Activated CD8-positive, alpha-beta T cell treated with anti-CD3 and anti-CD28 coated beads, Interleukin-2, amount 10 ng/mL, durations not matched to agents 7 days and 5 days (primary cell): ENCODE measurements at places on chromosomes 3 and 15. TPM values are rescaled to one million over a fixed set of nuclear protein-coding genes. Genes with fewer than 3 reads are reported as not detected.

- H3K27me3 ChIP-seq = peaks cover 7% of the 10 kb centered on the region
- H3K36me3 ChIP-seq = no peaks in the 10 kb centered on the region
- no peaks in the 10 kb centered on the region for H3K4me1 ChIP-seq
- H3K27ac ChIP-seq = no peak within 1 kb of the TSS
- no peak for DNase-seq
- no peak within 1 kb of the TSS for H3K4me3 ChIP-seq
Measured at GRCh38 chr3:149377408-149378364, at the start of gene TM4SF1. TSS of gene TM4SF1 (minus strand) at chr3:149377649. CDS start at chr3:149377547, 102 bp downstream.

DNA sequence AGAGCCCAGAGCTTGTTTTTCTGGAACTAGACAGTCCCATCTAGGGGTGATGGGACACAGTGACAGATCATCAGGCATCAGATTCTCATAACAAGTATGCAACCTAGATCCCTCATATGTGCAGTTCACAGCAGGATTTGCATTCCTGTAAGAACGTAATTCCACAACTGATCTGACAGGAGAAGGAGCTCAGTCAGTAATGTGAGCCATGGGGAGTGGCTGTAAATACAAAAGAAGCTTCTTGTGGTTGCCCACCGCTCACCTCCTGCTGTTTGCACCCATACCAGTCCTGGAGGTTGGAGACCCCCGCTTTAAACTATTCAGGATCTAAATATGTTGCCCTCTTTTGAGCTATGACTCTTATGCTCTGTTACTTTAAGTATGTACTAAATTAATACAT is 167.3 kb downstream of the ALCAM start:
- no peaks in the 10 kb centered on the region for H3K4me1 ChIP-seq
- no peaks in the 10 kb centered on the region for H3K27me3 ChIP-seq
- no peaks in the 10 kb centered on the region for H3K36me3 ChIP-seq
- DNase-seq = no peak

DNA sequence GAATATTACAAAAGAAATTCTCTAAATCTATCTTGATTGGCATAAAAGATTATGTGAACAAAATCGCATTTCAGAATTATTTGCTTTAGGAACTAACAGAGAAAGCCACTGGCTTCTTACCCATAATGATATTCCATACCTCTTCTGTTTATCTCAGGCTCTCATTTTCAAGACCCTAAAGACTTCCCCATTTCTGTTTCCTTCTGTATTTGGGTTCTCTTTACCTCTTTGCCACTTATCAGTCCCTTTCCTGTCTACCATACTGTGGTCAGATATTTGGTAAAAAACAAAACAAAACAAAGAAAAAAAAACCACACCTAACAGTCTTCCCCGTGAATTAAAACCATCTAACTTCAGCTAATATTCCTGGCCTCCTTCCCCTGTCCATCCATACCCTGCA is 108.5 kb downstream of the LRRC28 start:
- no peaks in the 10 kb centered on the region for H3K27me3 ChIP-seq
- peaks cover 8% of the 10 kb centered on the region for H3K36me3 ChIP-seq
- H3K4me3 ChIP-seq = no peak overlapping the region
- H3K27ac ChIP-seq = no peak overlapping the region

DNA sequence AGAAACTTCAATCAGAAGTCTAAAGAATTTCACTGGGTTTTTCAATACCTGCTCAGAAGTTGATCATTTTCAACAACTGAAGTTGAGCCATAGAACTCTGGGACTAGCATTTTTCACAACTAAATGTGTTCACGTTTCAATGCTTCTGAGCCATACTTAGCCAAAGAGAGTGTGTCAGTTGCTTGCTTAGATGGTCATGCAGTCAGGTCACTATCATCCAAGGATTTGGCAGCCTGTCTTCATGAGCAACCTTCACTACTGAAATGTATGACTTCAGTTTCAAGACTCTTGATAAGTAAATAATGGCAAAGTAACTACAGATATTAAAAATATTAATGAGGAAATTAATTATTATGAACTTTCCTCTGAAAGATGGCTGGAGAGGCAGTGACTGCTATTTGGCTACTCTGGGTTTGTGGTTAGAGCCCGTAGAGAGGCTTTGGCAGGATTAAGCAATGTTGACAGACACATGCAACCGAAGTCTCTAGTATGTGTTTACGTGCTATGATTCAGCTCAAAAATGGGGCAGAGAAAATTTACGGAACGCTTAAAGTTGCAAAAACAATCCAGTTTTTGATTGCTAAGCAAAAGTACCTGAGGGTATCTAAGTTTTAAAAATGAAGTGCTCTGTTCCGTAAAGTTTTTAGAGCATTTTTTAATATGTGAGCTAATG is 133.8 kb downstream of the GMNC start:
- no peak for DNase-seq
- H3K4me1 ChIP-seq = no peaks in the 10 kb centered on the region
- H3K4me3 ChIP-seq = no peak overlapping the region
- no peak overlapping the region for H3K27ac ChIP-seq
- no peaks in the 10 kb centered on the region for H3K36me3 ChIP-seq

DNA sequence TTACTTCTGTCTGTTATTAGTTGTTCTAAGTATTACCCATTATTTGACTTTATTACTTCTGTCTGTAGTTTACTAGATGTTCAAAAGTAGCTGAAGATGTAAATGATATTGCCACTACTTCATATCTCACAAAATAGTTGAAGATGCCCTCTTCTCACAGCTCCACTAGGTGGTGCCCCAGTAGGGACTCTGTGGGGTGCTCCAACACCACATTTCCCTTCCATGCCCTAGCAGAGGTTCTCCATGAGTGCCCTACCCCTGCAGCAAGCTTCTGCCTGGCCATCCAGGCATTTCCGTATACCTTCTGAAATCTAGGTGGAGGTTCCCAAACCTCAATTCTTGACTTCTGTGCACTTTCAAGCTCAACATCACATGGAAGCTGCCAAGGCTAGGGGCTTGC is 80.8 kb downstream of the KCNH8 start:
- no peaks in the 10 kb centered on the region for H3K36me3 ChIP-seq
- H3K27ac ChIP-seq = no peak overlapping the region
- DNase-seq = no peak
- no peak overlapping the region for H3K4me3 ChIP-seq
- no peaks in the 10 kb centered on the region for H3K4me1 ChIP-seq

DNA sequence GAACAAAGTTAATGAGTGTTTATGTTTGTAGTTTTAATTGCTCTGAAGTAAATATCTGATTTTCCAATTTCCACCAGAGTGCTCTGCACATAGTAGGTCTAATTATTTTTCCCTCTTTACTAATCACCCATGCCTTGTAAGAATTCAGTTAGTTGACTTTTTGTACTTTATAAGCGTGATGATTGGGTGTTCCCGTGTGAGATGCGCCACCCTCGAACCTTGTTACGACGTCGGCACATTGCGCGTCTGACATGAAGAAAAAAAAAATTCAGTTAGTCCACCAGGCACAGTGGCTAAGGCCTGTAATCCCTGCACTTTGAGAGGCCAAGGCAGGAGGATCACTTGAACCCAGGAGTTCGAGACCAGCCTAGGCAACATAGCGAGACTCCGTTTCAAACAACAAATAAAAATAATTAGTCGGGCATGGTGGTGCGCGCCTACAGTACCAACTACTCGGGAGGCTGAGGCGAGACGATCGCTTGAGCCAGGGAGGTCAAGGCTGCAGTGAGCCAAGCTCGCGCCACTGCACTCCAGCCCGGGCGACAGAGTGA is 507 bp upstream of the VHL start:
- H3K4me3 ChIP-seq = peak overlapping the region; percentile 87
- no peak for DNase-seq
- peak overlapping the region; percentile 96 for H3K27ac ChIP-seq
- no peaks in the 10 kb centered on the region for H3K27me3 ChIP-seq
- peaks cover 23% of the 10 kb centered on the region for H3K36me3 ChIP-seq

DNA sequence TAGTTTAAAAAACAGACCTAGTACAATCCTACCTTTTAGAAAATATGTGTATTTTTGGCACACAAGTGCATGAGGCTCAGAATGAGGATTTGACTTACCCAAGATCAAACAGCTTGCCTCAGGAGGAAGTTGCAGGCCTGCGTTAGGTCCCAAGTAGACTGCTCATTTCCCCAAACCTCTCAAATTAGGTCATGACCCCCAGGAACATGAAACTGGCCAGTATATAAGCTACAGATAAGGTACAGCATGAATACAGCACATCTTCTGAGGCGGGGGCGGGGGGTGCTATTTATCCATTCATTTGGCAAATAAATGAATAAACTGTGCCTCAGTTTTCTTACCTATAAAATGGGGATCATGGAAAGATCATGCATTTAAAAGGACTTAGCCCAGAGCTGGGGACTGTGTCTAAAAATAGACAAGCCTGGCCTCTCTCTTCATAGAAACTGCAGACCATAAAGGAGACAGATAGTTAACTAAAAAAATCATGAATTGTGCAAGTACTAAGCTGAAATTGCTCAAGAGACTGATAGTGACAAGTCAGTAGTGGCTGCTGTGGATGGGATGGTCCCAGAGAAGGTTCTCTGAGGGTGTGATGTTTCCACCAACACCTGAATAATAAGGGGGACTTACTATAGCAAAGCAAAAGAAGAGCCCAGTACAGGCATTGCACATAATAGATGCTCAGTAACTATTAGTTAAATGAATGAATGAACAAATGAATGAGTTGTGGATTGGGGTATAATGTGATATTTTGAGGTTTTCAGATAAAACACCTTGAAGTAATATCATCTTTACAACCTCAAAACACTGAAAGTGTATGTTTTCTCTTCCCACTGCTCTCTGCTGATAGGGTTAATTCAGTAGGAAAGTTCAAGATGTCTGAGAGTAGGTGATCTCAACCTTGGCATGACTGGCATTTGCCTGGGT is 258.5 kb upstream of the PROK2 start:
- H3K4me3 ChIP-seq = no peak overlapping the region
- H3K36me3 ChIP-seq = no peaks in the 10 kb centered on the region
- DNase-seq = no peak

DNA sequence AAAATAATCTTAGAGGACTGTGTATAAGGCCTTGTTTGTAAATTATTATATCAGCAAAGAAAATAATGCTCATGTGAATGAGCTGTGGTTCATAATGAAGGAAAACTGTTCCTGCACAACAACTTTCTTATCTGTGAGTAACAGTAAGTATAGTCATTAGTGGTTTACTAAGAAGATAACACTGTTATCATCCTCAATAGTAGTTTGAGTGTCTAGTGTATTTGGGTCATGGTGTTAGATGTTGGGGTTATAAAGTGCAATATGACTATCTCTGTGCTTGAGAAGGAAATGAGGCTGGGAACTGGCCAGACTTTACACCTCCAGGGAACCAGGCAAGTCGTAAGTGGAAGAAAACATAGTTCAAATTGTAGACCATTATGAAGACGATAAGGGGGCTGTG is 15.6 kb downstream of the VPS8 start:
- H3K27ac ChIP-seq = no peak overlapping the region
- H3K36me3 ChIP-seq = peaks cover 38% of the 10 kb centered on the region
- no peaks in the 10 kb centered on the region for H3K4me1 ChIP-seq
- no peaks in the 10 kb centered on the region for H3K27me3 ChIP-seq
- H3K4me3 ChIP-seq = no peak overlapping the region

Gene HIGD2B
- total RNA-seq = not detected

Gene LMAN1L
- total RNA-seq = 0.47 TPM

Gene CCNL1
- 257 TPM for total RNA-seq

Gene SAXO2
- 1.6 TPM for total RNA-seq
